Cerebellar nuclear complex (tissue), 1 donor: ENCODE measurements at places on chromosomes 3 and 15.

DNA sequence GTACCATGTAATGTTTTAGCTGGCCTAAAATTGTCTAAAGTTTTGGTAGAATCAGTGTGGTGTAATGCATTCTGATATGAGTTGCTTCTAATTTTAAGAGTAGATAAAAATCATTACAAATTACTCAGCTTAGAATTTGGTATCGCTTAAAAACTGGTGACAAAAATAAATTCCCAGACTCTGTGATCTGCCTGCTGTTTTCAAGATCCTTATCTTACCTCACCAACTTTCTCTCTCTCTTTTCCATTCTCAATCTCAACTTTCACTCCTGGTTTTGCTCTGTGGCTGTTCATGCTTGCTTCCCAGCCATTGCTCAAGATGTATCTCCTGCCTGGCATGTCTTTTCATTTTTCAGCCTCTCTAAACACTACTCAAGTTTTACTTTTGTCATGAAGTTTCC lies 45.7 kb downstream of the TCF12 start:
- DNase-seq = no peak

- no peak for DNase-seq
Measured at GRCh38 chr3:111547631-111548030, 5.6 kb downstream of the CD96 start.

- DNase-seq = no peak
Measured at GRCh38 chr3:37087870-37088269, 86.5 kb downstream of the LRRFIP2 start.

- DNase-seq = no peak
Measured at GRCh38 chr3:47635536-47635935, 56.9 kb upstream of the CSPG5 start.

DNA sequence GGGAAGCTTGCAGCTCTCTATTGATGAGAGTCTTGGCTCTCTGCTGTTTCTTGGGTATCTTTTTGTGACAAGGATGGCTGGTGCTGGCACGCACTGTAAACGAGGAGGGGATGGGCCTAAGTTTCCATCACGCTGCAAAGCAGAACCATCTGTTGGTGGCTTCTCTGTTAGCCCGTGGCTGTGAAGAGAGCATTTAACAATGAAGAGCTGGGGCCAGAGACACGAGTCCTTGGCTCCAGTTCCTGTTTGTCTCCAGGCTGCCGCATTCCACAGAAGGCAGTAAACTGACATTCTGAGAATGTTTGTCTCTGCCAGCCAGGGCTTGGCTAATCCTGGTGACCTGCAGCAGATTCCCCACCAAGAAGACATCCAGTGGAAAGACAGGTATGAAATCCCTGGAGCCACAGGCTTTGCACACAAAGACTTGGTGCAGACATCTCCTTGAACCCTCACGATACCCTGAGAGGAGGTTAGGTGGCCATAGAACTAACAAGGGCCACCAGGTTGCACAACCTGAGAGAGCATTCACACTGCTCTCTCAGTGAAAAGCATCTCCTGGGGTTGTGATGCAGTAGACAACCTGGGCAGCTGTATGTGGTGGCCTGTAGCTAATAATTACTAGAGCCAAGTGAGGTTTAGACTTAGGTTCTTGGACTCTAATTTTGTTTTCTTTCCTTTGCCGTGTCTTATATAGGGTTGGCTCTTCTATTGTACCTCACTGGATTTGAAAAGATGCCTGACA lies 130.9 kb downstream of the ASB7 start:
- DNase-seq = peak; percentile 88

- DNase-seq = no peak
Measured at GRCh38 chr15:31305375-31305774, 21.3 kb upstream of the KLF13 start.

DNA sequence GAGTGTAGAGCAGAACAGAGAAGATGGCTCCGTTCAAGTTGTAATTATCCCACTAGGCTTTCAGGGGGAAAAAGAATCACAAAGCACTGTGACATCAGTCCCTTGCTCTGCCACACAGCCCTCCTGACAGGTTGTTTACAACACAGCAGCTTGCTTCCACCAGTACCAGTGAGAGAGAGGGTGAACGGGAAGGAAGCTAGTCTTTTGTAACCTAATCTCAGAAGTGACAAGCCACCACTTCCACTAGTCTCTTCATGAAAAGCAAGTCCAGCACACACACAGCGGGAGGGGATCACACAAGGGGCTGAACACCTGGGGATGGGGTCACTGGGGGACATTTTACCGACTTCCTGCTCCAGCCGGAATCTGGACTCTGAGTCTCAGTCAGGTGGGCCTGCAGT lies 86.3 kb downstream of the FAM81A start:
- no peak for DNase-seq

DNA sequence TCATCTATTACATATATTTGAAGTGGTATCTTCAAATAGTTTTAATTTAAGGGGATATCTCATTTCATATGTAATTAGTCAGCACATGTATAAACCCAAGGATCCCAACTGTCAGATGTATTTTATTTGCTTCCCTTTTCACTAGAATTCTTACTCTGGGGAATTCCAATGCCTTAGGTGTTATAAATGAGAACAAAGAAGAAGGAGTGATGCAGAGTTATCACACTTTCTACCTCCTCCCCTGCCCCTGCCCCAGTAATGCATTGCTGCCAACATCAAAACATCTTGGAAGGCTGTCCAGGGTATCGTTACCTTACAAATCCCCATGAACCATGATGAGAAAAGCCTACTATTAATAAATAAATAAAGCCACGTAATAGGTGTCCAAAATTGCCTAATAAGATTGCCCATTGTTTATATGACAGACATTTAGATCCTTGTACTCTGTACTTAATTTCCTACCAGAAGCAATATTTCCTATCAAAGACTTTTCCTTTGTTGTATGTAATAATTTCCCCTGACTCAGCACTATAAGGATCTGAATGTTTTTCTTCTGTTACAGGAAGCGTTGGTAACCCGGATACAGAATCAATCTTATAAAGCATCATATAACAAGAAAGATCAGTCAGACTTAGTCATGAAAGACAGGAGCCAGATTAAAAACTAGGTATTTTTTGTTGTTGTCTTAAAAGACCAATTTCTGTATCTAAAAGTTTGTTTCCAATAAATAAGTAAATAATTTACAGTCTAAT lies 38.8 kb downstream of the CBLB start:
- DNase-seq = no peak

DNA sequence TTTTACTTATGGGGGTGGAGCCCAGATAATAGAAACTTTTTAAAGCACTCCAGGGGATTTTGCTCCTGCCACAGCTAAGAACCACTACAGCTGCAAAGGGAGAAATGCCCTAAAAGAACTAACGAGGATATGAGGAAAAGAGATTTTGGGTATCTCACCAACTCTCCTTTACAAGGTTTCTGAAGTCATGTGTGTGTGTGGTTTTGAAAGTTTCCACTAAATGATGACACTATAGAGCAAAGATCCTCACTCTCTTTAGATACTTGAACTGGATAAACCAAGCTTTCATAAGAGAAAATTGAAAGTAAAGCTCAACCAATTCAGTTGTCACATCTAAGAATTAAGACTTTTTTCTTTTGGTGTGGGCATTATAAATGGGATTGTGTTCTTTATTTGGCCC lies 455.3 kb upstream of the ALCAM start:
- DNase-seq = no peak

DNA sequence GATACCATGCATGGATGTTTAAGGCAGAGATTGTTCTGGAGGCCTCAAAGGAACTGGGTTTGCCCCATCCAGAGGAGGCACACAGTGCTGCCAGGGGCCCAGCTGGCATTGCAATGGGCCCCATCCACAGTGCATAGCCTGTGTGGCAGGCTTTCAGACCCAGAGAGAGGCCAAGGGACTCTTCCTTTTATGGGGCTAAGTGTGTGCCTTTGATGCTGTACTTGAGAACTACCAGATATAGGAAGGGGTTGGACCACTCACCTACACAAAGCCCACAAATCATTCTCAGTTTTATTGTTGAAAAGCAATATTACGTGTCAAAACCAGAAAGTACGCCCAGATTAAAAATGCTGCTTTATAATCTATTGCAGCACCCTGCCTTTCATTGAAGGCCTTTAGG lies 134.9 kb downstream of the EPHB1 start:
- no peak for DNase-seq

DNA sequence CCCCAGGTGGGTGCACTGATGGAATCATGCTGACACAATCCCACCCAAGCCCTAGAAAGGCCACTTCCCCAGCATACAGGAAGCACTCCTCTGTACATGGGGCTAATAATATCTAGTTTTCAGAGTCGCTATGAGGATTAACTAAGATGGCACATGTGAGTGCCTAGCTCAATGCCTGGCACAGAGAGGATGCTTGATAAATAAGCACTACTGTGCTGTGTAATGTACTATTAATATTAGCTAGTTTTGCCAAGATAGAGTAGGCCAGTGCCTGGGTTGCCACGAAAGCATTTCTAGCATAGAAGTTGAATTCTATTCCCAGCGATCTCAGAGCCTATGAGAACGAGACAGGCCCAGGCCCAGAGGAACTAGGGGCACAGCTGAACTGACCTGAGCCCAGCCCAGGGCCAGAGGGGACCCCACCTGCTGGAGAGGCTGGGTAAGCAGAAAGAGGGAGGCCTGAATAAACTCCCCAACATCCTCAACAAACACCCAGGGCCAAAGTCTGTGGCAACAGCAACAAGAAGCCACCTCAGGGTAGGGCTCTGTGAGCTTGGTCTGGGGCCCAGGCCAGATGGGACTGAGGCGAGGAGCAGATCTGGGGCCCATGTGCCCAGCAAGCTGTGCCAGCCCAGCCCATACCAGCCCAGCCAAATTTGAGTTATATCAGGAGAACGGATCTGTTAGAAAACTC lies 7.6 kb upstream of the SEMA7A start:
- no peak for DNase-seq

- DNase-seq = no peak
Measured at GRCh38 chr15:70587896-70588567, 175.3 kb downstream of the UACA start.

DNA sequence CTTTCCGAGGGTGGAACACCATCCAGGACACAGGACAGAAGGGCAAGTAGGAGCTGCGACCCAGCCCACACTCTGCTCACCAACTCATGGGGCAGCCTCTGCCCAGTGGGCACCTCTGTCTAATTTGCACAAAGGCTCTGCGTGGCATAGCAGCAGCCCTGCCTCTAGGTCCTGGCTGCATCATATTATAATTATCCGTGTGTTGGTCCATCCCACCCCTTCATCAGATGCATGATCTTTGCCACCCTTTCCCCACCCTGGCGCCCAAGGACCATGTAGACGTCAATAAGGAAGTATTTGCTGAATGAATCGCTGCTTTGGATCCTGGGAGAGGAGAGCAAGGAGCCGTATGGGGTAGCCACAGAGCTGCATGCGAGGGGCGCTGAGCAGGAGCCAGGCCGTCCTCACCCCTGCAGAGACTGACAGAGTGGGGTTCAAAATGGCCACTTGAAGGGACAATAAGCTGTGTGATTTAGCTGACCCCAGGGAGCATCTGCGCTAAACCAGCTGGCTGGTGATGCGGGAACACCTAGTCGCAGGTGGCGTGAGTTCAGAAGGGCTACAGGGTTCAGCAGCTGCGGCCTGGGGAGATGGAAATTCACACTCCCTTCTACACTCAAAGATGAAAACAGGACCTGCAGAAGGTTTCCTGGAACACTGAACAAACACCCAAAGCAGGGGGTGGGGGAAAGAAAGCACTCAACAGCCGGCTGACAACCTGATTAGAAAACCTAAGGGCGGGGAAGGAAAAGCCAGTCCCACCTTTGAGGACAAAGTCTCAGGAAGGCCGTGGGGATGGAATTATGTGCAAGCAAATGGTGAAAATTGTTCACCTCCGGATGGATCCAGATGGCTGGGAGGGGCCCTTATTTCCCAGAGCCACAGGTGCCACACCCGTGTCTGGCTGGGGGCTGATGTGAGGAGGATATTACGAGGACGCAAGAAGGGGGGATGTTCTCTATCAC lies 6.4 kb downstream of the MGLL start:
- no peak for DNase-seq
